ENCODE measurements at places on chromosomes 3 and 15. TPM values are rescaled to one million over a fixed set of nuclear protein-coding genes. Genes with fewer than 3 reads are reported as not detected.

ANKRD34C gene
- polyA plus RNA-seq: not detected

DNA sequence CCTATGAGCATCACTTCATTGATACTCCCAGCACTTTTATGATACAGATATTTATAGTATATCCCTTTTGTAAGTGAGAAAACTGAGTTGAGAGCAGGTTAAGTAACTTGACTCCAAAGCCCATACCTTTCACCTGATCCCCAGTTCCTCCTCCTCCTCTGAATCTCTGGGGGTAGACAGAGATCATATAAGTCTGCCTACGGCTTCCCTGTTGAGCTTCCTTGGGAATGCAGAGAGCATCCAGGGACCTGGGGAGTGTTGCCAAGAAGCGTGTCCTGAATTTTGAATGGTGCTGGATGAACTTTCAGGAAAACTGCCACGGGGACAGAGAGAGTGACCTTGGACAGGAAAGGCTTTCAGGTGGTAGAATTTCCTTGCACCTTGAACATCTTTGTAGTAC lies 268.5 kb downstream of the LRTM1 start:
- DNase-seq: no peak

GRCh38 chr15:86488046-86488445 lies 408.4 kb downstream of the AGBL1 start:
- no peak for DNase-seq

GRCh38 chr15:77667338-77668234 lies 34.9 kb upstream of the LINGO1 start:
- DNase-seq: no peak

GRCh38 chr3:136949146-136949545 lies 8.6 kb upstream of the IL20RB start:
- no peak for DNase-seq

THSD4 gene
- not detected for polyA plus RNA-seq

DNA sequence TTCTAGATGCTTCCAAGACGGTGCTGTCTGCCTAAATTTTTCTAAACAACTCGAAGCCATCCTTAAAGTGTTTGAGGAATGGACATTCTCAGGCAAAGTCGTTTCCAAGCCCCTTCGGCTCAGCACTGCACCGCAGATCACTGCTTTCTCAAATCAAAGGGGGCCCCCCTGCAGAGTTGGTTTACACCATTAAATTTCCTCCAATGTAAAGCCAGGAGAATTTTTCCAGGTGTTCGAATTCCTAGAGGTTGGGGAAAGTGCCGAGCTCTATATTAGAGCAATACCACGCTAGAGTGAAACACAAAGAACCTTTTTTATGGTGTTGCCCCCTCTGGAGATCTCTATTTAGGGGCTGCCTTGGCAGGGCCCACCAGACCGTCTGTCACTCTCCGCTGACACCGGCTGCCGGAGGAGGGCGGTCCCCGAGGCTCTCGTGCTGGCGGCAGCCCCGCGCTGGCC lies 277.9 kb upstream of the NR2F2 start:
- no peak for DNase-seq

DNA sequence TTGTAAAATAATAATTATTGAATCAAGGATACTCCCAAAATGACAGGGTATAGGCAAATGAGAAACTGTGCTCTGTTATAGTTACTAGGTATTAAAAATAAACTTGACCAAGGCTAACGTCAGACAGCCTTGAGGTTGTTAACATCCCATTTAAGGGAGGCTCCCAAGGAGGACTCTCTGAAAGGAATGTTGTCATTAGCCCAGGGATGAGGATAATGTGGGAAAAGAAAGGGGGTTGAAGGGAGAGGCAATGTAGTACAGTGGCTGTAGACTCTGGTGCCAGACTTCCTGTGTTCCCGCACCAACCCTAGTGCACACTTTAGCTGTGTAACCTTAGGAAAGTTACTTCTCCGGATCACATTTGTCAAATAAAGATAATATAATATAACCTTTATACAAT lies 47.0 kb upstream of the RARB start:
- DNase-seq: no peak

TEX55 gene
- polyA plus RNA-seq: not detected

DNA sequence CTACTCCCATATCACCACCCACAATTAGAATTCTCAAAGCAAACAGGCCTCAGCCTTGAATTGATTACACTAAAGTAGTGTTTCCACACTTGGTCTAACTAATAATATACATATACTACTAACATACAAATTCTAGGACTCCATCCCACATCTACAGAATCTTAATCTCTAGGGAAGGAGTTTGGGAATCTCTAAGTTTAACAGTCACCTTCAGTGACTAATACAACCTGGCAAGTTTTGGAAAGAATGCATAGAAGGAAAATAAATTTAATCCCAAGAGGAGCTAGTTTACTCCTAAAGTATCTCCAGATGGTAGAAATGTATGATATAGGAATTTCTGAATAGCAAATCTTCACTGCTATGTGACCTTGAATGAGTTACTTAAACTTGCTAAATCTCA lies 9.1 kb downstream of the CLPX start:
- no peak for DNase-seq

DNA sequence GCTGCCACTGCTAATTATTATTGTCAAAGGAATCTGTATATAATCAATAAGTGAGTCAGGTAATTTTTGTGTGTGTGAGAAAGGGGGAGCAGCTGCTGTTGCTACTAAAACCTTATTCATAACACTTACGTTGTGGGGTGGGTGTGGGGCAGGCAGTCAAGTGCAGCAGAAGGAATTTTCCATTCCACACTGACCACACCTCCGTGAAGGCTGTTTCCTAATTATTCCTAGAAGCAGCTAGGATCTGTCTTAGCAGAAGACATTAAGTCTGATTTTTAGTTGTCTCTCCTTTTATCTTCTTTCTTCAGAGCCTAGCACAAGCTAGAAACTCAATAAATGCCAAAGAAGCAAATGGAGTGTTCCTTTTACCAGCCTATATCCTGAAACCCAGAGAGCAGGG lies 4.0 kb upstream of the U2SURP start:
- DNase-seq: no peak

ZDHHC23 gene
- 0.46 TPM for polyA plus RNA-seq

LARP6 gene
- polyA plus RNA-seq: 12.9 TPM

GRCh38 chr15:76335307-76336253 lies 993 bp upstream of the ISL2 start:
- DNase-seq: no peak

ECE2 gene
- polyA plus RNA-seq: not detected

GRCh38 chr15:92583096-92584034 lies 72.2 kb downstream of the FAM174B start:
- no peak for DNase-seq

- no peak for DNase-seq
These were observed 123.7 kb downstream of the ASB7 start for GRCh38 chr15:100726070-100726420.

FGF12 gene
- not detected for polyA plus RNA-seq

DNA sequence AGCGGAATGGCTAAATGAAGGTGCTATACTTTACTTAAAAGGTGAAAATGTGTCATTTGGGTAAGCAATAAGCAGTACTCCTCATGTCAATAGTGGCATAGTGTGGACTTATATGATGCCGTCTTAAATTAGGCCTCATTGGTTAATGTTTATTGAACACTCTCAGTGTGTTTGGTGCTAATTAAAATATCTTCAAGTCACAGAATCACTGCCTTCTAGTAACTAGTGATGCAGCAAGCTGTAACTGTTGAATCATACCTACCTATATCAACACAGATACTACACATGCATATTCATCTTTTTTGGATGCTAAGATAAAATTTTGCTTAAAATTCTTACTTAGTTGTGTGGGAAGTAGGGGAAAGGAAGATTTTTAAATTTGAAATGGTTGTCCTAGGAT lies 30.7 kb downstream of the ARHGAP31 start:
- no peak for DNase-seq

DNA sequence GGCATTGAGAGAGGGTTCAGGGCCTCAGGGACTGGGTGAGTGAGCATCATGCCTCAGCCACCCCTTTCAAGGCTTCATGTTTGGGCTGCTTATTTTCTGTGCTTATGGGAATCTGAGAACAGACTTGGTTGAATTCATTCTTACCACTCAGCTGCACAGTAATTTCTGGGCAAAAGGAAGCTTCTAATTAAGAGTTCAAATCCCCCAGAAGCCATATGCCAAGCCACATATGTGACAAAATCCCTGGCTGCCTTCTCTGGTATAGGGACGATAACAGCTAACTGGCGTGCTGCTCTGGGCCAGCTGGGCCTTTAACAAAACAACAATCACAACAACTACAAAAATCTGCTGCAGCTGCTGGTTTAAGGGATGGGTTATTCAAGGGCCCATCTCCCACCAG lies 181.0 kb upstream of the ANKRD28 start:
- no peak for DNase-seq

DNA sequence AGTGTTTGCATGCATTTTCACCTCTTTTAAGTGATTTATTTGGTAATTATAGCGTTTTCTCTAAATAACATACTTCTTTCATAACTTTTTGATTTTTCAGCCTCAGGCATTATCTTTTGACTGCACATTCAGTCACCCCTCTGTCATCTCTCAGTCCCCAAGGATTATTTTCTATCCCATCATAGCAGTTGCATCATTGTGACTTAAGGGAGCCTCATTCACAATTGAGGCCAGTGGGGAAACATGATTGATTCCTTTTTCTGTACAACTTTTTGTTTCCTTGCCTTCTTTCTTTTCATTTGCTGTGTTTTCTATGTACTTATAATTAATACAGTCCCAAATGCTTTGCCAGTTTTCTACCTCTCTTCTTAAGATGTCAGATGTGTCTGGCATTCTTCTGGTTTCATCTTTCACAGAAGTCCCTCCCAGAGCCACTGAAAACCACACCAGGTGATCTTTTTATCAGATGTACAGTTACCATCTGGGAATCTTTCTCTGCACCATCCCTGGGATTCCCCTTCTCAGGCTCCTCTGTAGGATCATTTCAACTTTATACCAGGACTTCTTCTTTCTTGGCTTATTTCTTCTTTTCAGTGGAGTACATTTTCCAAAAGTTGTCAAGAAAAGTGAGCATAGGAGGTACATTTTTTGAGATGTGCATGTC lies 151.4 kb downstream of the RAP2B start:
- DNase-seq: no peak

DNA sequence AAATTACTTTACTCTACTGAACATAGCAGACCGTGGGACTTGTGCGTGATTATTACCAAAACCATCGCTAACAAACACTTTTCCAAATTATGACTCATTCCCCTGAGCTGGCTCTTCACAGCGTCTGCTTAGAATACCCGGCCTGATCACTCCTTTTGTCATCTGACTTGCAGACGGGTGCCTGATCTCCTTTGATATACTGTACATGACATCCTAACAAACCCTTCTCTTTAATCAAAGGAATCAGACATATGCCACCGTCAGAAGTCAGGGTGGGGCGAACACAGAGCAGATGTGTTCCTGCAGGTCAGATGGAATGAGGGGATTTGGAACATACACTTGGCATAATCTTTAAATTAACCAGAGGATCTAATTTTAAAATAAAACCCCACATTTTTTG lies 48.5 kb upstream of the SH3GL3 start:
- no peak for DNase-seq

RASGRP1 gene
- polyA plus RNA-seq: 12.5 TPM

DNA sequence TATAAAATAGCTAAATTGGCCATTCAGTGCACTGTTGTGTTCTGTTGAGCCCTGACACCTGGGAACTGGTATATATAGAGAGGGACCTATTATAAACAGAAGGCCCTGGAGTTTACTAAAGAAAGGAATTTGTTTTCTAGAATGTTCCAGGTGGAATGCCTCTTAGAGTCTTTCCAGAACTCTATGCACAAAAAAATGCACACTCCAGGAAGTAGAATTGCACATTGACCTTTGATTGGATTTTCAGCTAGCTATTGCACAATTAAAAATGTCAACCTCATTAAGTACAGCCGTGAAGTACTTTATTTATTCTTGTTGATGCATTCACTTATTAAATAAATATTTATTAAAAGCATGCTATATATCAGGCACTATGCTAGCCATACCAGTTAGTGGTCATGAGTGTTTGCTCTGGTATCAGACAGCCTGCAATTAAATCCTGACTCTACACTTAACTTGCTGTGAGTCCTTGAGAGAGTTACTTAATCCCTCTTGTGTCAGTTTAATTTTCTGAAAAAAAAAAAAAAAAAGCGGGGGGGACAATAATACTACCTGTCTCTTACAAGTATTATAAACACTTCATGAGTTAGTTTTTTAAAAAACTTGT lies 40.8 kb downstream of the NDUFB4 start:
- no peak for DNase-seq

- DNase-seq: no peak
These were observed 7.7 kb upstream of the DCP1A start for GRCh38 chr3:53354945-53355498.

DNA sequence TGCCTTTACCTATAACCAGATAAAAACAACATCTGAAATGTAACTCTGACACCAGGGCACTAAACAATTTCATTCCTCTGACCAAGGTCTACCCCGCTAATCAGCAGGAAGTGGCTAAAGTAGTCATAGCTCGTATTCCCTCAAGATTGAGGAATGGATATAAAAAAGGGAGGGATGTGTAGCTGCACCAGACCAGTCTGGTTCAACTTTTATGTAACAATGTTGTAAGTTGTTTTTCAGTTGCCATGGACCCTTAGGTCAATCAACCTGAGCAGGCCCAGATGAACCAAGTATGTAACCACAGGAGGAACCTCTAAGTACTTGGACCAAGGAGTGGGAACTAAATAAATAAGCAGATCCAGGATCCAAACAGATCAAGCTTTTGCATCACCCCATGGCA lies 28.4 kb upstream of the IFT57 start:
- DNase-seq: no peak

DNA sequence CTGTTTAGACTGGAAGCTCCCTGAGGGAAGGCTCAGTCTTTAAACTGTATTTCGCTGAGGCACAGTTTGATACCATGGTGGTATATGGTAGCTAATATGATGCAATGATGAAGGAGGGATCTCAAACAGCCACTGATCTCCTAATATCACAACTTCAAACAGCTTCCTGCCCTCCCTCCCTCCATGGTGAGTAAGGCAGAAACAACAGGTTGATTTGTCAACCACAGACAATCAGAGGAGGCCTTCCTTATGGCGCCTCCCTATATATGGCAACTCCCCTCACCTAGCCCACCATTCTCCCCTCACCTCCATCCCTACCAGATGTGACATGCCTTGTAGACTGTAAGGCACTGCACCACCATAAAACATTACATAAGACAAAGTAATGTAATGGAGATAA lies 316.5 kb upstream of the ICE2 start:
- DNase-seq: no peak

CPN2 gene
- polyA plus RNA-seq: not detected

FBXO40 gene
- not detected for polyA plus RNA-seq

- DNase-seq: no peak
These were observed 76.8 kb downstream of the CHCHD4 start for GRCh38 chr3:14047841-14048240.

- no peak for DNase-seq
These were observed 283.8 kb upstream of the NR2F2 start for GRCh38 chr15:96046620-96047240.

GOLGA8M gene
- not detected for polyA plus RNA-seq

GRCh38 chr3:109152320-109152719 lies 15.8 kb downstream of the C3orf85 start:
- no peak for DNase-seq

DNA sequence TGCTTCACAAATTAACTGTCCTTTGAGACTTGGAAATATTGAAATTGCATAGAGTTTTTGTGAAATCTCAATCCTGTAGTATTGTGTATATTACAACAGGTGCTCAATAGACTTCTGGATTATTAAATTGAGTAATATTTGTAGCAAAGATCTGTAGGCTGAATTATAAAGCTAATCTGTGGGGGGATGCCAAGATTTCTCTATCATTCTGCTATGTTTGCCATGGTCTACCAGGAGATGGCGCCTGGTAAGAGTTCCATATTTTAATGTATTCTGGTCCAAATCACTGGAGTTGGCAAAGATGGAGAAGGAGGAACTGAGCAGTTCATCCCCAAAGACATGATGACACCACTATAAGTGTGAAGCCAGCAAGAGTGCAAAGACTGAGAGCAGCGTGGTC lies 340.9 kb upstream of the TPRG1 start:
- DNase-seq: no peak

Data from GM12878 (cell line).